ENCODE measurements at places on chromosomes 11 and 22.

- DNase-seq: no peak
Observed at GRCh38 chr11:110472858-110473257, 43.1 kb downstream of the FDX1 start.

GRCh38 chr11:11245453-11245852 lies 107.6 kb downstream of the CSNK2A3 start:
- no peak for DNase-seq

GRCh38 chr11:45725776-45726492 lies 60.5 kb upstream of the CHST1 start:
- no peak for DNase-seq

GRCh38 chr11:61683961-61684869 lies 4.0 kb downstream of the DAGLA start:
- peak; percentile 51 for DNase-seq

DNA sequence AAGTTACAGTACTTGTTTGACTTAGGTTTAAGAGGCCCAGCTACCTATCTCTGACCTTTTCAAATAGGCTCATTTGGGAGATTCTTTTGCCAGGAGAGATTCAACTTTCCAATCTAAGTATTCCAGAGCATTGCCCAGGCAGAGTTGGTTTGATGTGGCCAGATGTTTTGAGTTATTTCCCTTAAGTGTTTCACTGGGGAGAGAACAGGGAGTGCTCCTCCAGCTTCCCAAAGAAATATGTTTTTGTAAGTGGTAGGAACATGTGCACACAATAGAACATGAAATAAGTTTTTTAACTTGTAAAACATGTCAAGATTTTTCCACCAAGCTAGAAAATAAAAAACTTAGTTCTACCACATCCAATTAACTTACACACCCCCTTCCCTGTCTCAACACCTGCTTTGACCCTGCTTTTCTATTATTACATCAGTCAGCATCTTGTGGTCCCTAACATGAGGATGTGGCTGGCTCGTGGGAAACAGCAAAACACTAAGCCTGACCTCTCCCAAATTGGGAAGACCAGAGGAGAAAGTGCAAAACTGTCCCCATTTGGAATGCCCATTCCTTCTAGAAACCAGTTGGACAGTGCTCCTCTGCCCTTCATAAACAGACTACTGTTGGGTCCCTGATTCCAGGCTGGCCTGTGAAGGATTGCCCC lies 70.4 kb upstream of the RASSF10 start:
- DNase-seq: no peak

DNA sequence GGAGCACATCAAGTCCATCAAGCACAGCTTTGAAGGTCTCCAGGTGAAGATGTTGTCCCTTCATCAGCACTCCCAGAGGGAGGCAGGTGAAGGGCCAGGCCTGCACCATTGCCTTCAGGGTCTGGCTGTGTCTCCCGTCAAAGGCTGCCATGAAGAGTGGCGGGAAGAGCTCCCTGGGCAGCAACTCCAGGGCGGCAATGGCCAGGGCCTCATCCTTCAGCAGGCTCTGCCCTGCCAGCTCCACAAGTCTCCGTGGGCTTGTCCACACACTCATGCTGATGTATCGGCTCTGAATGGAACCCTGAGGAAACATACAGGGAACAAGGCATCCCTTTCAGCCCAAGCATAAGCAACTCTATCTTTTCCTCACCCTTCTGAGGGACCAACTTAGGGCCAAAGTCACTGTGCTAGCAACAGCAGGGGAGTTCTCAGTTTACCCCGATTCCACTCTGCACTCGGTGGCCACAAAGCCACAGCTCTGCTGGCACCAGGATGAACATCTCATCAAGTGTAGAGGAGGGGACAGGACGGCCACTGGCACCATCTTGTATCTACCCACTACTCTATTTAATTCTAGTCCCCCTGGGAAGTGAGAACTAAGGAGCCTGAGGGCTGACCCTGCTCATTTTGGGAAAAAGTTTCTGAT lies 8.2 kb downstream of the PRAME start:
- no peak for DNase-seq

DNA sequence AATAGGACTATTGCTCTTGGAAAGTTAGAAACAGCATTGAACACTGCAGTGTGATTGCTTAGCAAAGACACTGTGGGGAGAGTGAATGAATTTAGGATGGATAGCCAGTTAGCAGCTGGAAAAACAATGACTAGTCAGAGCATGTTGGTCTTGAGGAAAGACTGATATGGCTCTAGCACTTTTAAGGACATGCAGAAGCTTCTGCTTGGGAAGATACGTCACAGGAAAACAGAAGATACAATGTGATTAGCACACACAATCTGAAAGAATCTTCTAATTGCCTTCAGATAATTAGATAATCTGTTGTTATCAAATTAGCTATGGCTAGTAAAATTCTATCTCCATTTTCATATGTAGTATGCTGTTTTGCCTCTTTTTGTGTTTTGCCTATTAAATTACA lies 530.7 kb upstream of the CHORDC1 start:
- DNase-seq: no peak

- peak; percentile 88 for DNase-seq
Observed at GRCh38 chr11:86244063-86244521, 461 bp upstream of the EED start.

DNA sequence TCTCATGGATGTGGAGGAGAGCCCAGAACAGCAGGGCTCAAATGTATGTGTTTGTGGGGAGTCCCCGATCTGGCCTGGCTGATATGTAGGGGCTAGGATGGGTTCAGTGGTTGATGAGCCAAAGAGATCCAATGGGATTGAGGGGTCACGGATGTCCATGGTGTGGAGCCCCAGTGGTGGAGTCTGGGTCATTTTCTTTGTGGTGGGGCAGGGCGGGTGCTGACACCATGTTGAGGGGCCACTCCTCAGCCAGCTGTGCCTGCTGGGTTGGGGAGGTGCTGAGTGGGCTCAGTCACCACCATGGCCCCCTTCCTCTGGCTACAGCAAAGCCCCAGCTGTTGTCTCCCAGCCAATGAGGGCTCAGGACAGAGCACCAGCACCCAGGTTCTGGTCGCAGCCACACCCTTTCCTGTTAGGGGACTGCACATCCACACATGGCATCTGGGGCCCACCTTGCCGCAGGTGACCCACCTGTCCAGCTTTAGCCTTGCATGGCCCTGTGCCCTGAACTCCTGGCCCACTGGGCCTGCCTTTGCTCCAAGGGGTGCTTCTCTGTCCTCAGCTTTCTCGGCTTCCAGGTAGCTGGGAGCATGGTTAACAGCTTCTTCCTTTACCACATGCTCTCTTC lies 3.2 kb upstream of the GNAZ start:
- no peak for DNase-seq

GRCh38 chr11:128374026-128374425 lies 213.3 kb downstream of the ETS1 start:
- no peak for DNase-seq

GRCh38 chr22:35367331-35367886 lies 13.5 kb upstream of the HMOX1 start:
- DNase-seq: no peak

- no peak for DNase-seq
Observed at GRCh38 chr22:24440718-24441405, 13.5 kb downstream of the ADORA2A start.

DNA sequence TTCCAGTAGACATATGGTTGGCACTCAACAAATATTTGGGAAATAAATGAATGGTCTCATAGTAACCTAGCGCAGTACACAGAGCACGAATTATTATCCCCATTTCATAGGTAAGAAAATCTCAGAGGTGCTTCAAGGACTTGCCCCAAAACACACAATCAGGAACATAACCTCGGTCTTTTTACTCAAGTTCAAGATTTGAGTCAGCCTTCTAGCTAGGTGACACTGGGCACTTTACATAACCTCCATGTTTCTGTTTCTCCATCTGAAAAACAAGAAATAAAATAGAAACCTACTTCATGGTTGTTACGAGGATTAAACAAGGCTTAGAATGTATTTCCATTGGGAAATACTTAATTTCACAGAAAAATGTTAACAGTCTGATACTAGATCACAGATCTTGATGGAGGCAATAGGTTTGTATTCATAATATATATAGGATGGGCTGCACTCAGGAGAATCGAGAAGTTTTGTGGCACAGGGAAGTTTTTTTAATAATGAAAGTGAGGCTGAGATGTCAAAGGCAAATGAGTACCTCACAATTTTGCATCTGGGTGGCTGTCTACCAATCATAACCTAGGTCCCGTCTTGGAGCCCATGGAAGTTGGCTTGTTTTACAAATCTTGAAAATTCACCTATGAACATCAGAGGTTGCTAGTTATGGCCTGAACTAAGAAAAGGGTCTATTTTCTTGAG lies 147.4 kb upstream of the ZC3H12C start:
- DNase-seq: no peak

- DNase-seq: no peak
Observed at GRCh38 chr22:46008291-46008690, 31.3 kb upstream of the WNT7B start.

GRCh38 chr11:119614222-119615002 lies 114.6 kb downstream of the NECTIN1 start:
- DNase-seq: no peak

GRCh38 chr11:26937386-26937785 lies 56.5 kb upstream of the FIBIN start:
- DNase-seq: no peak

GRCh38 chr11:8230921-8231847 lies 32.5 kb downstream of the LMO1 start:
- no peak for DNase-seq

- DNase-seq: no peak
Observed at GRCh38 chr11:27968461-27968860, 139.5 kb downstream of the KIF18A start.

DNA sequence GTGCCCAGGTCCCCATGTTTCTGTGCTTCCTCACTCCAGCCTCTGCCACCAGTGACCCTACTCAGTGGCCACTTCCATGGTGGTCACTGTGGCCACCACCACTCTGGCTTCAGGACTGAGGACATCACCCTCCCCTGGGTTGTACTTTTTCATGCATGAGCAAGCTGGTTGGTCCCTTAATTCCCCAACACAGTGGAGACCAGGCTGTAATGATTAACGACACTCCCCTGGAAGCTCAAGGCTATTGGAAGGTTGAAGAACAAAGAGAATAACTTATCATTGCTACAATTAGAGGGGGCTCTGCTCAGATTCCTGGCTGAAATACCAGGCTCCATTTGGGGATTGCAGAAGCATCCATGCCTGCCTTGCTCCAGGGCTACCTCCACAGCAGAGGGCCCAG lies 10.5 kb downstream of the PLAAT4 start:
- no peak for DNase-seq

DNA sequence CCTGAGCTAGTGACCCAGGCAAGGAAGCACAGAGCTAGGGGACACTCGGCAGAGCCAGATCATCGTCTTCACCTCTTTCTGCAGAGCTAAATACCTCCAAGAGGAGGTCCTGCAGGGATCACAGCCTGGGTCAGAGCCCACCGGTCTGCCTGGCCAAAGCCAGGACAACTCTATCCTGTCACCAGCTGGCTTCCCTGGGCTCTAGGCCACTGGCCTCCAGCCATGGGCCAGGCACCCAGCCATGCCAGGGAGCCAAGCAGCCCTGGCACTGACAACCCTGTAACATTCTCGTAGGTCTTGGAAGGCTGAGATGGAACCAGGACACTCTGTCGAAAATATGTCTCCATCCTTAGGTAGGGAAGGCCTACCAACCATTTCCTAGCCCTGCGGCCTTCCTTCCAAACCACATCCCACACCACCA lies 270.1 kb downstream of the BUD13 start:
- DNase-seq: no peak

DNA sequence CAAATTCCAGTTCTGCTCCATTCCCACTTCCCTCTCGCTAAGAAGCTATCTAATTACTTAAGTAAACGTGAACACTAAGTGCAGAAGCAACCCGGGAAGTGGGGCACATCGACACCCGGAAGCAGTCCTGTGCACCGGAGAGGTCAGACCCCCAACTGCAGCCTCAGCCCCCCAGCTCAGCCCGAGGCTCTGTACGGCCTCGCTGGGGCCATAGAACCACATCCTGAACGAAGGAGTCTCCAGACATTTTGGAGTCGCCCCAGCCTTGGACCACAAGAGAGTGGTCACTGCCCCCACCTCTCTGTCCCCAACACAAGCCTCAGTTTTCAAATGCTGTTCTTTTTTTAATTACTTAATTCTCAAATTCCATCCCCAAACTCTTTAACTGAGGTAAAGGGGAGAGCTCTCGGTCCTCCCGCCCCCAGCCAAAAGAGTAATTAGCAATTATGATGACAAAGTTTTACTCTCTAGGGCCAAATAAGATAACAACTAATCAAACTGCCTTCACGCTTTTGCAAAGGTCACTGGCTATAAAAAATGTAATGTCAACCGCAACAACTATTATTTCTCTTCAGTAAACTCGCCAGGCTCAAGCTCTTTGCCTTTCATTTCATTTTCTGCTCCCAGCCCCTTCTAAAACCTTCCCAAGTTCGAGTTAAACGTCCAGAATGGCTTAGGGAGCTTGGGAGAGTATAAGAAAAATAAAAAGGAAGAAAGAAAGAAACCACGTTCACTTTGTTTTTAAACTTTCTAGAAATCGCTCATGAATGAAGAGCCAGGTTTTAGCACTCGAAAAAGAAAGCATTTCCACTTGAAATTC lies 2.2 kb downstream of the PAX6 start:
- no peak for DNase-seq

GRCh38 chr11:130390071-130390758 lies 38.2 kb downstream of the ADAMTS8 start:
- DNase-seq: no peak

GRCh38 chr22:20063271-20064139 lies 16.5 kb upstream of the DGCR8 start:
- DNase-seq: no peak

GRCh38 chr11:5891216-5891800 lies 1.7 kb upstream of the OR52E5 start:
- no peak for DNase-seq

DNA sequence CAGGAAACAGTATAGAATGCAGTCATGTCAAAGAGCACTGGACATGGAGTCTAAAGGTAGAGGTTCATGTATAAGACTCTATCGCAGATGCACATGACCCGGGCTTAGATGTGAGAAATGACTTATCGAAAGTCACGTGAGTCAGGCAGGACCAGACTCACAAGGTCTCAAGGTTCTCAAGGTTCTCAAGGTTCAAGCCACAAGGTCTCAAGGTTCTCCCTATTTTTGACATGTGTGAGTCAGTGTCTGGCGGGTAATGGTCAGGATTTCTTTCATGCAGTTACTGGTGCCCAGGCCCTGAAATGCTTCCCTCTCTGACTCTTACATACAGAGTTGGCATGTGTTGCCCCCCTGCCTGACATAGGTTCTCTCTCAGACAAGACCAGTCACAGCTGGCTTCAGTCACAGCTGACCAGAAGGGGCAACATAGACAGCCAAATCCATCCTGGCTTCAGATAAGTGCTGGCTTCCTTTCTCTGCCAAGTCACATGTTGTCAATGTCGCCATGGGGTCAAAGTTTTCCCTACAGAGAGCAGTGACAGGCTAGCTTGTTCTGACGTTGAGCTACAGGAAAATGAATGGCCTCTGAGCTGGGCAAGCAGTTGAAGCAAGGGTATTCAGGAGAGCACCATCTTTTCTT lies 10.1 kb downstream of the CSRP3 start:
- DNase-seq: no peak

All from activated CD4-positive, alpha-beta T cell treated with anti-CD3 and anti-CD28 coated beads for 4 hours (primary cell).